Cerebellum (tissue), 4 donors: ENCODE measurements at places on chromosomes 16 and 17. TPM values are rescaled to one million over a fixed set of nuclear protein-coding genes. Genes with fewer than 3 reads are reported as not detected.

GRCh38 chr16:73231944-73232554, 184.1 kb upstream of the ZFHX3 start:
- no peak for DNase-seq

- no peak for DNase-seq
Observed at GRCh38 chr16:27746076-27746855, 196.3 kb downstream of the KATNIP start.

DNA sequence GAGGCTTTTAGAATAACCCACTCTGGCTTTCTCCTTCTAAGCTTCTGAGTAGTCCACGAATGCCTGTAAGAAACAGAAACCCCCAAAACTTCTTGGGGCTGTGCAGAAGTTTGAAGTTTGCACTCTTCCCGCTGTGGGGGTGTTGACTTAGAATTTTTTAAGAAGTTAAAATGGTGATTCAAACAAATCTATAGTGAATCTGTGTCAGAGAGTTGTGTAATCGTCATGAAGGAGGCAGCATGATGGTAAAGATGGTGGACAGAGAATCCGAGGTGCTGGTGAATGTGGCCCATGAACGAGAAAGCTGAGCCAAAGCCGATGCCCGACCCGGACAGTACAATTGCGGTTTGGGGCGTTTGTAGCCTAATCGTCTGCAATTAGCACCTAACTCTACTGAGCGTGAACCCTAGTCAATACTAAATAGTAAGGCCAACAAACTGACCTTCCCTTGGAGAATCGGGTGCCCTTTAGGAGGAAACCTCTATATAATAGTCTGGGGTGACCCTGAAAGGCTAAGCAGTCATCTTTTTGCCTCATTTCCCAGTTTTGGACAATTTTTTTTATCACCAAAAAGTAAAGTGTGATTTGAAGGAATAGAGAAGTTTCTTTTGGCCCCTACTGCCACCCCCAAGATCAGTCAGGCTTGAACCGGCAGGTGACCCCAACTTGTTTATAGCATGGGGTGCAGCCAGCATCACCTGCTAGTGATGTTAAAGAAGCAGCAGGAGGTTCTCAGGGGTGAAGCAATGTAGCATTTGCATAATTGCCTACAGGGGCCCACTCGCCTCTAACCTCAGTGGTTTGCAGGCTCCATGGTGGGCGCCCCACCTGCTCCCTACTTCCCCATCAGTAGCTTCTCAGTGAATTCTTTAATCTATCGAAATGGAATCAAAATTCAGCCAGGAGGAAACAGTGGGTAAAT, 11.2 kb downstream of the IRF8 start:
- DNase-seq, result no peak

DNA sequence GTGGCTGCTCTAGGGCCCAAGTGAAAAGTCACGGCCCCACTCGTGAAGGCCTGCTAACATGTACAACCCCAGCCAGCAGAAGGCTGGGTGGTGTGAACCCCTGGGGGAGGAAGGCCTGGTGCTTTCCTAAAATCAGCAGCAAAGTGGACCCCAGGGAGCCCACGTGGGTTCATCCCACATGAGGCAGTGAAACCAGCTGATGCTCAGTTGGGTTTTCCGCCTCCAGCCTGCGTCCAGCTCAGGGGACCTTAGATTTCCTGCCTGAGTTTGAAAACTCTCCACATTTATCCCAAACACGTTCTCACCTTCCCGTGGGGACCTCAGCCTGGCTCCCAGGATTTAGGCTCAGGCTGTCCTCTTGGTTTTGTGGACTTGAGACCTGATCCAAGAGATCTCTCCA, 85.8 kb downstream of the SOCS1 start:
- DNase-seq, result no peak

DNA sequence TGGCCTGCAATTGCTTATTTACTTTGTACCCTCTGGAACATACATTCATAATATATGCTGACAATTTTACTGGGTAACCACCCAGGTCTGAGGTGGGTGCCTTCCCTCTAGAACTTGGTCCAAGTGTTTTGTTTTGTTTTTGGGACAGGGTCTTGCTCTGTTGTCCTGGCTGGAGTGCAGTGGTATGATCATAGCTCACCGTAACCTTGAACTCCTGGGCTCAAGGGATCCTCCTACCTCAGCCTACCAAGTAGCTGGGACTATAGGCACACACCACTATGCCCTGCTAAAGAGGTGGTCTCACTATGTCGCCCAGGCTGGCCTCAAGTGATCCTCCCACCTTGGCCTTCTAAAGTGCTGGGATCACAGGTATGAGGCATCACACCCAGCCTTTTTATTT, 11.2 kb upstream of the CTCF start:
- DNase-seq, result no peak

- no peak for DNase-seq
Observed at GRCh38 chr17:56557682-56558081, 35.8 kb upstream of the NOG start.

- no peak for DNase-seq
Observed at GRCh38 chr16:80503107-80503506, 37.7 kb upstream of the DYNLRB2 start.

- no peak for DNase-seq
Observed at GRCh38 chr17:43020030-43020621, 2.1 kb downstream of the VAT1 start.

GRCh38 chr16:64724339-64724738, 397.5 kb downstream of the CDH11 start:
- DNase-seq, result no peak

GRCh38 chr16:50737420-50737959, 4.4 kb upstream of the CYLD start:
- DNase-seq, result no peak

- DNase-seq, result no peak
Observed at GRCh38 chr17:67080804-67081203, 36.5 kb downstream of the CACNG1 start.

- DNase-seq, result no peak
Observed at GRCh38 chr16:76970087-76970744, 220.8 kb upstream of the MON1B start.

DNA sequence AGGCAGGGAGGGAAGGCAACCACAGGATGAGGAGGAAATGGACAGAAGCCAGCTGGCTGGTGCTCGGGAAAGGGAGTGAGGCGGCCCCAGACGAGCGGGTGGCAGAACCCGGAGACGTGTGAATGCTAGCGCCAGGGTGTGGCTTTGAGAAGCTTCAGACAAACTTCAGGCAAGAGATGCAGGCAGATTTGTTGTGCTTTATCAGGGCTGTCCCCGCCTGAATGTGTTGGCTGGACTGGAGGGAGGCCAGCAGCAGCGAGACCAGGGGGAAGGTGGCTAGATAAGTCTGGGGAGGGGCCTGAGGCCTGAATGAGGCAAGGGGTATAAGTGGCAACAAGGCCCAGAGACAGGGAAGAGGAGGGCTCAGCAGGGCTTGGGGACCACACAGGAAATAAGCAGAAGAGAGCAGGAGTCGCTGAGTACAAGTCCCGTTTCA, 22.0 kb downstream of the CAMKK1 start:
- no peak for DNase-seq

DNA sequence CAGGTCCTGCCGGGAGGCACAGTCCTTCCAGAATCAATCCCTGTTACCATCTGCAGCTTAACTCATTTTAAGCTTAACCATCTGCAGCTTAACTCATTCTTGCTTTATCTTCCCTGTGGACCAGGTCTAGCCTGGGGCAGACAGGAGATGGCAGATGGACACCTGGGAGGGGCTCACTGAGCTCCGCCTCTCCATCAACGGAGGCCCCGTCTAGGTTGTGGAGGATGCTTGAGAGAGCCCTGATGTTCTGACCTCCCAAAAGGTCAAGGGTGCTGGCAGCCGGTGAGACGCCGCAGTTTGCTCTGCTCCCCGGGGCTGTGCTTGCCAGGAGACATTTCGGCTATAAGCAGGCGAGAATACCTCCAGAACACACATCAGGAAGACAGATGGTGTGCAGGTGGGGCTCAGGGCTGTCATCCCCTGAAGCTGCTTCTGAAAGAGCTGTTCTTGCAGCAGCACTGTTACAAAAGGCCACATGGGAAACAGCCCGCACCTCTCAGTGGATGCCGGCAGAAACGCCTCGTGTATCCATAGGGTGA, 41.3 kb downstream of the BAIAP2 start:
- no peak for DNase-seq

GRCh38 chr16:57533431-57534336, 2.7 kb downstream of the CCDC102A start:
- DNase-seq, result no peak

DNA sequence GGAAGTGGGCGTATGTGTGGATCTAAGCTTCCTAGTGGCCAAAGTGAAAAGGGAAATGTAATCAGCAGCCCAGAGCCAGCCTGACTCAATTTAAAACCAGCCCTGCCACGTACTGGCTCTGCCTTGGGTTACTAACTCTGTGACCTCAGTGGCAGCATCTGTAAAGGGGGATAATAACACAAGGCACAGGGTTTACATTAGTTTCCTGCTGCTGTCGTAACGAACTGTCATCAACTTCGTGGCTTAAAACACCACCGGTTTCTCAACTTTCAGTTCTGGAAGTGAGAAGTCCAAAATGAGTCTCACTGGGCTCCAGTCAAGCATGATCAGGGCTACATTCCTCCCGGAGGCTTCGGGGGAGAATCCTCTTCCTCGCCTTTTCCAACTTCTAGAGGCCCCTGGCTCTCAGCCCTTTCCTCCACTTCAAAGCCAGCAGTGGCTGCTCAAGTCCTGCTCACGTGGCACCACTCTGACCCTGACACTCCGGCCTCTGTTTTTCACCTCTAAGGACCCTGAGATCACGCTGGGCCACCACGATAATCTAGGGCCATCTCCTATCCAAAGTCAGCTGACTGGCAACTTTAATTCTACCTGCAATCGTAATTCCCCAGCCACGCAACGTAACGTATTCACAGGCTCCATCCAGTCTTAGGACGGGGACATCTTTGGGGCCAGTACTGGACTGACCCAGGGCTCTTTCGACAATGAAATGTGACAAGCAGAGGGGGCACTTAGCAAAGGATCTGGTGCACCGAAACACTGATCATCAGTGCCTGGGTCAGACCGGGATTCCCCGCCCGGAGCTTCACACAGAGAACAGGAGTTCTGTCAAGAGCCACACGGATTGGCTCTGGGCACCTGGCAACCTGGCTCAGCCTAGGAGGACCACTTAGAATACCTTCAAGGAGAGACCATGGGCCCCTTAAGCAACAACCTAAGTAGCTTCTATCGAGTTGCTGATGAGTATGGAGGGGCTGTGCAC, 14.5 kb downstream of the TMC6 start:
- no peak for DNase-seq

- no peak for DNase-seq
Observed at GRCh38 chr17:57441270-57441600, 184.9 kb downstream of the MSI2 start.

DNA sequence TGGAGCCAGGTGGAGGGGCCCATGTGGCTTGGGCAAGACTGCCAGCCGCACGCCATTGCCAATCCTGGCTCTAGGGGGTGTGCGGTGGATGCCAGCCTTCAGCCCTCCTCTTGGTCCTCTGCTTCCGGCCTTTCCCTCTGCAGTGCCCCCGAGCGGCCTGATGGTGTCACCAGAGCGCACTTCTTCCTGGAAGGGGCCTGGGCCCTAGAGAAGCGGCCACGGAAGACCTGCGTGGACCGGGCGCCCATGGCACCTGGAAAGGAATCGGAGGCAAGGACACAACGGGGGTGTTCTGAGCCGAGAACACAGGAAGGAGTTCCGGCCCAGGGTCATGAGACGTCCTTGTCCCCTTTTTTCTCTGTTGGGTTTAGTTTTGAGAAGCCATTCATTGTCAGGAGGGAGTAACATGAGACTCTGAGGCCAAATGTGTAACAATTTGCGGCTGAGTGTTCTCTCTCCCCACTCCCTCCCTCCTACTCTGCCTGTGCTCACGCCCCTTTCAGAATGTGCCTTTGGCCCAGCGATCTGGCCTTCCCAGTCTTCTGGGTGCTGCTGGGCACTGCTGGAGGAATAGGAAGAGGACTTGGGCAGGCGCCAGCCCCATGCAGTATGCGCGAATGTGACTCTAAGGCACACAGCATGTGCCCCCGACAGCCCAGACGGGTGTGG, 92.8 kb downstream of the IRX3 start:
- DNase-seq, result peak; percentile 23

GRCh38 chr17:35627417-35627816, 40.3 kb downstream of the AP2B1 start:
- no peak for DNase-seq

Gene KRT25
- total RNA-seq, result not detected

Gene VASN
- 2.4 TPM for total RNA-seq

Gene C17orf67
- total RNA-seq, result 1.5 TPM

Gene SPNS2
- 38.7 TPM for total RNA-seq

Gene CD300E
- total RNA-seq, result not detected

Gene TRIM65
- total RNA-seq, result 8.1 TPM

Gene SLC7A6OS
- 18.6 TPM for total RNA-seq

Gene MYLK3
- 1.3 TPM for total RNA-seq

Gene MYH2
- 0.91 TPM for total RNA-seq

Gene STX1B
- 22.5 TPM for total RNA-seq

Gene ZPBP2
- total RNA-seq, result not detected

Gene CCL7
- total RNA-seq, result not detected

Gene RBFOX1
- total RNA-seq, result 27.6 TPM
